ENCODE measurements at places on chromosomes 2 and 18. TPM values are rescaled to one million over a fixed set of nuclear protein-coding genes. Genes with fewer than 3 reads are reported as not detected.

- no peak for DNase-seq
Observed at GRCh38 chr2:172849519-172850217, 114.0 kb downstream of the RAPGEF4 start.

GRCh38 chr2:44579837-44580230 lies 218.1 kb downstream of the CAMKMT start:
- DNase-seq: no peak

- DNase-seq: peak; percentile 25
Observed at GRCh38 chr2:42722320-42723190, 41.4 kb downstream of the OXER1 start.

The POTEI gene
- 0.04 TPM for polyA plus RNA-seq

Measured in forelimb muscle (tissue), 1 donor.